Hematopoietic multipotent progenitor cell treated with erythropoietin and hydrocortisone succinate and interleukin-3 and kit ligand, for 4 days (in vitro differentiated cells): ENCODE measurements at places on chromosomes 16 and 17.

DNA sequence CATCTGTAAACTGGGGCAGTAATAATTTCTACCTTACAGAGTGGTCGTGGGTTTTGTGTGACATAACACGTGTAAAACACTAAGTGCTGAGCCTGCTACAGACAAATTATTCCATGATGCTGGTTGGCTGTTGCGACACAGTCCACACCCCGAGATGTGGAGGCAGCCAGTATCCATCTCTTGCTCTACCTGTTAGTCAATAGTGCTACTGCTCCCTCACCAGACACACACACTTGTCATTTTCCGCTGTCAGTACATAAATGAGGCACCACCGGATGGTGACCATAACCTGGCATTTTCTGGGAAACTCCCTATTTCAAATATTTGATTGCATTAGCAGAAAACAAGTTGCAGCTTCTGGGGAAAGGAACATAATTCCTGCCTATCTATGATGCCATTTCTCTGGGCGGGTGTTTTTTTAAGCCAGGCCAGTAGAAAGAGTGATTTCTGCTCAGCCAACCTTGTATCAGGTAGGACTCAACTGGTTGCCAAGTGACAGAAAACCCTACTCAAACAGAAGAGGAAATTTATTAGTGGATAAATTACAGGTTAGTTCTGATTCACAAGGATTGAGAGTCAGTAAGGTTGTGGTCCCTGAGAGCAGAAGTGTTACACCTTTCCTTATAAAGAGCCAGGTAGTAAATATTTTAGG, 24.1 kb downstream of the DNAJA2 start:
- no peak for DNase-seq

DNA sequence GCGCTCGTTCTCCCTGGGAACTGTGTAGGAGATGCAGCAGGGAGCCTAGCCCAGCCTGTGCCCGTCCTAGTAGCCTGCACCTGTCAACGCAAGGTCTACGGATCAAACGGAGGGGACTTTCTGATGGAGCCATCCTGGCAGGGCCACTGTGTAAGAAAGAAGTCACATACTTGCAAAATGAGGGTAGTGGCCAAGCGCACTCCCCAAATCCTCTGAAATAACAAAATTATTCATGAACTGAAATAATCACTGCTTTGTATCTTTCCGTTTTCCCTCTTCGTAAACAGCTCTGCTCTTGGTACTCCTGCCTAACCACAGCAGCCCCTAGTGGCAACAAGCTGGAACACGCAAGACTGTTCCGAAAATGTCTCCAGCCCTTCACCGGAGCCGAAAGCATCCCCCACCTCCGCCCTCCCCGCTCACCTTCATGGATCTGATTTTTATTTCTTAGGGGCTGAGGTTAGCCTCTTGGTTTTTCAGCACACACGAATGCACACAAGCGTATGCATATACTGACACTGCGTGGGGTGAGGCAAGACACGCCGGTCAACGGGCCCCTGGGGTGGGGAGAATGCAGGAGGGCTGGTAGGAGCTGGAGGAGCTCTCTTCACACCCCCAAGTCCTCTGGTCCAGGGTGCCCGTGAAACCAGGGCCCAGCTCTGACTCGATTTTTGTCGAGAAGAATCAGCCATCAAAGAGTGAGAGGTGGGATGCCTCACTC, 100.8 kb downstream of the ABCC12 start:
- peak; percentile 62 for DNase-seq

DNA sequence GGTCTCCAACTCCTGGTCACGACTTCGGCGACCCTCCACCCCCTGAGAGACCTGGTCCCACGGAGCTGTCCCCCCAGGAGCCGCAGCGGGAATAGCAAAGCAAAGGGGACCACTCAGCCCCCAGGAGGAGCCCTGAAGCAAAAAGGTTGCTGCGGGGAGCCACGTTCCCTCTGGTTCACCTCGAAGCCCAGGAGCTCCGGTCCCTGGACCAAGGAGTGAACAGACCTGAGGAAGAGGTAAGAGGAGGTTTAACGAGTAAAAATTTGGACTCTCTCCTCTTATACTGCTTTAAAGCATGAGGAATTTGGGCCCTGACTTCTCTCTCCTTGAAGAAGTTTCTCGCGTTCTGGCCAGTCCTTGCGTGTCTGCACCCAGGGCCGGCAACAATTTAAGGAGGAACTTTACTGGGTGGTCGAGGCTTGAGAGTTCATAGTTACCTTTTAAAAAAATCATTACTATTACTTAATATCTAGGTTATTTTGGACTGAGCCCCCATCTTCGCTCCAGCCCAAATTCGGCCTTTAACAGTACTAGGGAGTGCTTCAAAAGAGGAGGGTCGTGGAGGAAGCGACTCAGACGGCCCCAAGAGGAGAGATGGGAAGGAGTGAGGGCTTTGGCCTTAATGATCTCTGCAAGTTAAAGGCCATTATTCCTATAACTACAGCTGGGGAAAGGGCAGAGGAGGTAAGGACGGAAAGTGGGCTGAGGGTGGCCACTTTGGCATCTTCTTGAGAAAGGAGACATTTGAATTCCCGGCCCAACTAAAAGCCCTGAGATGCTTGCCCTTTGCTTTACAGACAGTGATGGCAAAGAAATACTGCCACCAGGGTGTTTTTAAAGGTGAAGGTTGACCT, 16.9 kb upstream of the HOXB9 start:
- no peak for DNase-seq

GRCh38 chr17:82324566-82325285, 7.3 kb upstream of the CD7 start:
- DNase-seq: no peak

DNA sequence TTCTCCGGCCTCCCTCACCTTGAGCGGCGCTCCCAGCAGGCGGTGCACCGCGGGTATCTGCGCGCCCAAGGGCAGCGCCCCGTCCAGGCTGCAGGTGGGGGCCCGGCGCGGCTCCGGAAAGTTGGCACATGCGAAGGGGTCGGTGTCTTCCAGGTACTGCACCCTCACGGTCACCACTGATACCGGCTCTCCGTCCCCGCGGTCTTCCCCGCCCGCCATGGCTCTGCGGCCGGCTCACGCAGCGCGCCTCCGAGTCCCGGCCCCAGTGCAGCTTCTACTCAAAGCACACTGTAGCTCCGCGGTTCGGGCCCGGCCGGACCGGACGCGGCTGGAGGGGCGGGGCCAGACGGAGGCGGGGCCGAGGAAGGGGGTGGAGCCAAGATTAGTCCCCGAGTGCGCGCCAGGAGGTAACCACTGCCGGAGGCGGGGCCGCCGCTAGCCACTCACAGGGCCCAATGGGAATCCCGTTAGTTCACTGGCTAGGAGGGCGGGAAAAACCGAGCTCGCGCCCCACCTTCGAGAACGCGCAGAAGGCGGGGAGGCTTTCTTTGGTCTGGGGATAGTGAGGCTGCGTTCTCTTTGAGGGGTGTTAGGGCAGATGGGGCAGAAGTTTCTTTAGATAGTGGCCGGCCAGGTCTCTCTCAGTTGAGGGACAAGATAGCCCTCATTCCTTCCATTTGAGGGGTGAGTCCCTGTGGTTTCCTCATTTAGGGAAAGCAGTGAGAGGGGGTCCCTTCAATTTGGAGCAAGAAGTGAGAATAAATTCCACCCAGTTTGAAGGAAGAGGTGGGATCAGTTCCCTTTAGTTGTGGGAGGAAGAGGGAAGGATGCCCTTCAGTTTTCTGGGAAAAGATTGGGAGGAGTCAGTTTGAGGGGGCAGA, at the start of gene FHOD1:
Gene FHOD1, minus strand, starts transcription at position 290 of the 881 bp plus-strand sequence. Its CDS starts 71 bp downstream, at position 219.
- DNase-seq: peak; percentile 99

- DNase-seq: no peak
These were observed 258.5 kb downstream of the ZFHX3 start for GRCh38 chr16:72789465-72789864.

DNA sequence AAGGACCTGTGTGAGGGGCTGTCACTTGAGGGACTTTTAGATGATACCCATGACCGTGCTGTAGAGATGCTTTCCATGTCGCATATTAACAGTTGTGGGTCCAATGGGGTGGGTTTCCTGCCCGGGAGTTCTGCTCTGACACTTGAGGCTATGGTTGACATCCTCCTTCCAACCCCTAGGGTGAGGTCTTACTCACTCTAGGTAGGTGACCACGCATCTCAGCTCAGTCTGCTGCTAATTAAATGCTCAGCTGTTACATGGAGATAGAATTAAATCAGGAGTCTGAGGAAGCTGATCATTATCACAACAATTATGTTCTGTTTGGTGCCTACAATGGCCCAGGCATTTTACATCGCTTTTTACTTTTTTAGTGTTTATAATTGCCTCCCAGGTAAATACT, 40.2 kb downstream of the OSBPL7 start:
- DNase-seq: no peak

DNA sequence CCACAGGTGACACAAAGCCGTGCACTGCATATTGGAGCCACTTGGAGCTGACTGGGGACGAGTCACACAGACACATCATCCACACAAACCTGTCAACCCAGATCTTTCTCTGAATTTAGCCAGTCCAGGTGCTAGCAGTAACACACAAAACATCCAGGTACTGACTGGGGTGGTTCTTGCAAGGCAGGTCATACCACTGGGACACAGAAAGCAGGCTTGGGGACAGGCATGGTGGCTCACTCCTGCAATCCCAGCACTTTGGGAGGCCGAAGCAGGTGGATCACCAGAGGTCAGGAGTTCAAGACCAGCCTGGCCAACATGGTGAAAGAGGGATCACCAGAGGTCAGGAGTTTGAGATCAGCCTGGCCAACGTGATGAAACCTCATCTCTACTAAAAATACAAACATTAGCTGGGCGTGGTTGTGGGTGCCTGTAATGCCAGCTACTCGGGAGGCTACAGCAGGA, 14.9 kb downstream of the ENPP7 start:
- no peak for DNase-seq

GRCh38 chr17:44655983-44656710, at the start of gene MEIOC:
Gene MEIOC, plus strand, starts transcription at chr17:44656468. Its CDS starts 146 bp downstream, at chr17:44656614.
- DNase-seq: peak; percentile 82

DNA sequence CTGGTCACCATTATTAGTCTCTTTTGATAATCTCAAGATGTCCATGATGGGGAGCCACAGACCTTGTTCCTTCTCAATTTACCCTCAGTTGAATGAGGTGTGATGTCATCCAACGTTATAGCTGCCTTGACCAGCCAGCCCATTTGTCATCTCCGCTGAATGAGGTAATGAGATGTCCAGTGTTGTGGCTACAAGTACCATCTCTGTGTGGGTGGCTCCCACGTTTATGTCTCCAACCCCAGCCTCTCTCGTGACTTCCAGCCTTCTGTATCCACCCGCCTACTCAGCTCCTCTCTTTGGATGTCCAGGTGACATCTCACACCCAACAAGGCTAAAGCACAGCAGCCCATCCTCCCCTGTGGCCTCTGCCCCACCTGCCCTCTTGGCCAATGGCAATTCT, 18.2 kb downstream of the DNAH17 start:
- no peak for DNase-seq

DNA sequence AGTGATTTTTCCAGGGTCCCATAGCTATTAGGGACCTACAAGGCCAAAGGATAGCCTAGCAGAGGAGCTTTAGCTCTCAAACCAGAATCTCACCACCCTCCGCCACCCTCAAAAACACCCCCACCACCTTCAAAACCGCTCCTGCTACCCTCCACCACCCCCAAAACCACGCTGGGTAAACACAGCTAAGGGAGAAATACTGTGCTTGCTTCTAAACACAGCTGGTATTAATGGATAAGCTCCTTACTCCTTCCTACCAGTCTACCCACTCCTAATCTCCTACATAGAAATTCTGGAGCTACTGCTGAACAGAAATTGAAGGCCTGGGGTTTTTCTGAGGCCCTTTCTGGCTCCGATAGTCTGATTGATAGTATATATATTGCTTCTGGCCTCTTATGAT, 2.2 kb upstream of the LPCAT2 start:
- peak; percentile 26 for DNase-seq

- DNase-seq: peak; percentile 81
These were observed 955 bp downstream of the ACLY start for GRCh38 chr17:41917679-41918313.

- DNase-seq: no peak
These were observed at the start of gene PGP for GRCh38 chr16:2214719-2214968. Gene PGP, minus strand, starts transcription at chr16:2214840. Its CDS starts 63 bp downstream, at chr16:2214777.

- peak; percentile 12 for DNase-seq
These were observed 62.4 kb downstream of the STX8 start for GRCh38 chr17:9513266-9513665.

DNA sequence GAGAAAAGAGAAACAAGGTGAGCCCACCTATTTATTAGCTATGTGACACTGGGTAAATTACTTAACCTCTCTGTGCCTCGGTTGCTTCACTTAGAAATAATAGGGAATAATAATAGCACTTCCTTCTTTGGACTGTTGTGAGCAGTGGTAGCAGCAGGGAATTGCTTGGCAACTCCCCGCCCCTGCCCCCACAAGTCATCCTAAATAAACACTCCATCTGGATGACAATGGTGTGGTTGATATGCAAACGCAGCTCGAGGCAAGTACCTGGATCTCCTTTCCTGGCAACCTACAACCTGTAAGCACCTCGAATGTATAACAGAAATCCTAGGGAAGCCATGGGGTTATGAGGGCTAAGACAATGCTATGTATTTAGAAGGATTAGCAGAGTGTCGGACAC, 9.1 kb downstream of the TEKT3 start:
- DNase-seq: no peak

GRCh38 chr16:31071861-31072260, 2.2 kb downstream of the ZNF668 start:
- DNase-seq: no peak

DNA sequence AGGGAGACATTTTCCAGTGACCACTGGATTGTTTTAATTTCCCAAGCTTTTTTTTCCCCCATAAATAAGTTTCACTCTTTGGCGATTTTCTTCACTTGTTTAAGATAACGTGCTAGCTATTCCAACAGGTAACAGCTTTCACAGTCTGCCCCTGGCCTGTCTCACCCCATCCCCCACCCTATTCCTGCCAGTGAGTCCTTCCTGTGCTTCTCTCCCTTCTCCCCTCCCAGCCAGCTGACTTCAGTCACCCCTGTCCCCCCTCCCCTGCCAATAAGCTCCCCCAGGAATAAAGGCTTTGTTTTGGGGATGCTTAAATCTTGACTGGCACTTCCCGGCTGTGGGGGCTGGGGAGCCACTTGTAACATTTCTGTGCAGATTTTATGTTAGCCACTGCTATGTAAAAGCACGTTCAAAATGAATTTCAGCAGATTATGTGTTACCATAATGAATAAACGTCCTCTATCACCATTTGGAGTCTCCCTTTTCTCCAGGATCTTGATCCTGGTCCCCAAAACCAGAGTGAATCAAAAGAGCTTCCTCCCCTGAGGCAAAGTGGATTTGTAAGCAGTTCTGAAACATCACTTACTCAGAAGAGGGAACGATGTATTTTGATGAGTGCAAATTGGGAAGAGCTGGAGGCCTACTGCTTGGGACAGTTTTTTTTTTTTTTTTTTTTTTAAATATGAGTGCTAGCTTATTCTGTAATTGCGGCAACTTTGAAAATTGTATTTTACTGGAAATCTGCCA, 58.2 kb downstream of the IGF2BP1 start:
- no peak for DNase-seq

DNA sequence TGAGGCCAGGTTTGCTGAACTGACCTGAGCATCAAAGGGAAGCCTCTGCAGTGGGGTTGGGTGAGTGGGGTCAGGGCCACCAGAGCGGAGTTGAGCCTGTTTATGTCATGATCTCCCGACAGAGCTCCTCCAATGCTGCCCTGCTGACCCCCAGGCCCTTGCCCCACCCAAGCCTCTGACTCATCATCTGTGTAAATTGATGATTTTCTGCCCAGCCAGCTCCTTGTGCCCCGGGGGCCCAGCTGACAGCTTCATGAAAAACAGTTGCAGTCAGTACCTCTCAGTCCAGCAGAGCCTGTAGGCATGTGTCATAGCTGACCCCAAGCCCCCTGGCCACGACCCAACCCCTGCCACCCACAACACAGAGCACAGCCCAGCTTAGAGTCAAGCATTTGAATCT, 134.9 kb downstream of the CCT6B start:
- no peak for DNase-seq

GRCh38 chr16:57800200-57801097, 1.8 kb downstream of the KIFC3 start:
- DNase-seq: peak; percentile 46

GRCh38 chr16:71734511-71734910, 10.0 kb upstream of the PHLPP2 start:
- DNase-seq: no peak
